Foreskin keratinocyte (primary cell): ENCODE measurements at places on chromosomes 1 and 21. TPM values are rescaled to one million over a fixed set of nuclear protein-coding genes. Genes with fewer than 3 reads are reported as not detected.

GRCh38 chr1:99119188-99119587, 114.5 kb upstream of the PLPPR5 start:
- no peak for DNase-seq

GRCh38 chr1:156836892-156837291, 20.2 kb upstream of the SH2D2A start:
- no peak for DNase-seq

The LCE3E gene
- total RNA-seq = 2.0 and 2.8 TPM in 2 replicates

The PADI2 gene
- 0.56 and 0.95 TPM in 2 replicates for total RNA-seq

The PTPRC gene
- total RNA-seq = not detected in 2 replicates

The NUF2 gene
- 23.1 and 30.0 TPM in 2 replicates for total RNA-seq

The TSPAN2 gene
- total RNA-seq = 0.32 and 0.48 TPM in 2 replicates
